Effector memory CD4-positive, alpha-beta T cell (primary cell): ENCODE measurements at places on chromosomes 12 and 14.

DNA sequence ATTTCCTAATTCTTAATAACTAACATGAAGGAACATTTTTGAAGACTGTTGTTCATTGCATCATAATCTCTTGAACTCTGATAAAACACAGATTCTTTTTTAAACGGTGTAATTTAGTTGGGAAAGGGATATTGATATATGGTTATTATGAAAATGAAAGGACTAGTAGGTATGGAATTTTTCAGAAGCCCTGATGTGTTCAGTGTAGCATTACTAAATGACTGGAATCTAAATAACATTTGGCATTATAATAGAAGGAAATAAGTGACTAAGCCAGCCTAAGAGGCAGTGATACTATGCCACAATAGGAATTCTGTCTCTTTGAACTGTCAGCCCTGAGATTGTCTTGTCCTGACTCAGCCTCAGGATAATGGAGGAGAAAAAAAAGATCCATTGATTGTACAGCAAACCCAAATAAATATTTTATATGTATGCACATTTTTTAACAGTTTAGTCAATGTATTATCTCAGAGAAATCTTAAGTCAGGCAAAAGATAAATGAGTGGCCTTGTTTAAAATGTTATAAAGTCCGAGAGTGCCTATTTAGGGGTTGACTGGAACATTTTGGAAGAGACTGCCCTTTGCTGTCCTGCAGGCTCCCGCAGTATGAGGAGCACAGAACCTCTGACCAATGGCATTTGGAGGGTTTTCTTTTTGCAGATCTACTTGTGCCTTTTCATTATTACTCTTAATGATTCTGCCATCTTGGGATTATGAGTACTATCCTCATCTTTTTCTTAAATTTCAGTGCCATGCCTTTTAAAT lies 271.2 kb downstream of the EGLN3 start:
- no peak for DNase-seq

- no peak for DNase-seq
Measured at GRCh38 chr14:92005019-92005418, 34.8 kb downstream of the TRIP11 start.

GRCh38 chr14:22332686-22333421 lies 256.2 kb downstream of the DAD1 start:
- DNase-seq: no peak

DNA sequence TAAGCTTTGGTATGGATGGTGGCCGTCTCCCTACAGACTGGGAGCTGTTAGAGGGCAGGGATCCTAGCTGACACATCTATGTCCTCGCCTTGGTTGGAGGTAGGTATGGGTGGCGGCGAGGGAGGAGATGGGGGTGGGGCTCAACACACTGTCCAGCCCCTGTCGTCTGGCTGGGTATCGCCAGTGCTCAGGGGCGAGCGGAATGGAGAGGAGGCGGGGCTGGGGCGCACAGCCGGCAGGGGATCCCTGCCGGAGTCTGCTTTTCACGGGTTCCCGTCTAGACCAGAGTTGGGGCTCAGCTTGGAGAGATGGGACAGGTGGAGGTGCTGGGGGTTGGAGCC lies 16.1 kb downstream of the TAMALIN start:
- no peak for DNase-seq

DNA sequence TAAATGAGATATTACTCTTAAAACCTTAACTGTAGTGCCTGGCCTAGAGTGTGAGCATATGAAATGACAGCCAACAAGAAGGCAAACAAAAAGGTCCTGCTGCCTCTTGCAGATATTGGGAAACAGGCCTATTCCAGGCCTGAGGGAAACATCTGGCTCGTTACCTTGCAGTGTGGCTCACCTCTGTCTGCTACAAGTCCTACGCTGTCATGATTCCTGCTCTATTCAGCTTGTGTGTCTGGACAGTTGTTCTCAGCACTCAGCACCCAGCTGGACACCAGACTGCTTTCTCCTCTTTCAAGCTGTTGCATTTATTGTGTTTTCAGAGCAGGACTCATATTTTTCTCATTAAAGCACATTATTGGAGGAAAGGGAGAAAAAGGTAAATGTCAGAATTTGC lies 113.5 kb downstream of the TMTC2 start:
- no peak for DNase-seq

- no peak for DNase-seq
Measured at GRCh38 chr12:131112700-131113290, 159.1 kb downstream of the ADGRD1 start.

DNA sequence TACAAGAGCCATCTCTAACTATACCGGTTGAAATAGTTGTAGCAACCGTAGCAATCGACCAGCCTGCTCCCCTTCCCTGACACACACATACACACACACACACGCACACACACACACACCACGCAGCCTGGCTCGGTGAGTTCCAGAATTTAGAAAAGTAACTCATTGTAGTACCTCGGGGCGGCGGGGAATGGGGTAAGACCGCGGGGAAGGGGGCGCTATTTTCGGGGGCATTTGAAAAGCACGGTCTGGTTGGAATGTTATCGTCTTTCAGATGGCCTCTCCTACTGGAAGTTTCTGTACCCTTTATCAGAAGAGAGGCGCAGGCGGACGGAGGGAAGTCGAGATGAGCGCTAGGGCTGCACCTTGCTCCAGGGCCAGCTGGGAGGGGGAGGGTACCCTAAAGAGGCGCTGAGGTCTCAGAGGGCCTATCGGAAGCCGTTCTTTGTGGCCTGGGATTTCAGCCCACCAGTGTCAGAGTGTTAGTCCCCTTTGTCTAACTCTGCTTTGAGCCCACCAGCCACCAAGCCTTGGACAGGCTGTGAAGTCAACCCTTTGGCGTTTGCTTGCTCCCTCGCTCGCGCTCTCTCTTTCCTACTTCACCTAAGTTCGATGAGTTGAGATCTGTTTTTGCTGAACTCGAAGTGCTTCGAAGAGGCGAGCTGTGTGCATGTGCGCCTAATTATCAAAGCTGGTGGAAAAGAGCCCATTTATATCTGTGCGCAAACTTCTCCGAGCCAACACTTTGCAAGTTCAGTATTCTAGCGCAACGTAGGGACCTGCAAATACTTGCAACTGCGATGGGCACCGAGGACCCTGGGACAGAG lies 837 bp downstream of the COL2A1 start:
- DNase-seq: no peak

DNA sequence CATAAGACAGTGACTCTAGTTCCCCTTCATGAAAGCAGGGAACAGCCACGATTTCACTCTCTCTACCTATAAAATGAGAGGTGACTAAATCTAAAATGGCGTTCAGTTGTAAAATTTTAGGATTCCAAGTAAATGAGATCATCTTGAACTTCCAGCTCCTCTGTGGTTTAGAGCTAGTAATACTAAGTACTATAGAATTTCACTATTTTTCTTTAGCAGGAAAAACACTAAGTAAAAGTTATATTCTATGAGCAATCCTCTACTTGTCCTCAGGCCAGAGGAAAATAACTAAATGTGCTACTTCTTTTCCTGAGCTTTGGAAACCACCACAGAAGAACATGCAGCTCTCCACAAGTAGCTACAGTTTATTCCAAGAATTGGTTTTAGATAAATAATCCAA lies 55.6 kb downstream of the NIN start:
- DNase-seq: no peak

- no peak for DNase-seq
Measured at GRCh38 chr12:90922145-90922627, 32.8 kb downstream of the CCER1 start.

DNA sequence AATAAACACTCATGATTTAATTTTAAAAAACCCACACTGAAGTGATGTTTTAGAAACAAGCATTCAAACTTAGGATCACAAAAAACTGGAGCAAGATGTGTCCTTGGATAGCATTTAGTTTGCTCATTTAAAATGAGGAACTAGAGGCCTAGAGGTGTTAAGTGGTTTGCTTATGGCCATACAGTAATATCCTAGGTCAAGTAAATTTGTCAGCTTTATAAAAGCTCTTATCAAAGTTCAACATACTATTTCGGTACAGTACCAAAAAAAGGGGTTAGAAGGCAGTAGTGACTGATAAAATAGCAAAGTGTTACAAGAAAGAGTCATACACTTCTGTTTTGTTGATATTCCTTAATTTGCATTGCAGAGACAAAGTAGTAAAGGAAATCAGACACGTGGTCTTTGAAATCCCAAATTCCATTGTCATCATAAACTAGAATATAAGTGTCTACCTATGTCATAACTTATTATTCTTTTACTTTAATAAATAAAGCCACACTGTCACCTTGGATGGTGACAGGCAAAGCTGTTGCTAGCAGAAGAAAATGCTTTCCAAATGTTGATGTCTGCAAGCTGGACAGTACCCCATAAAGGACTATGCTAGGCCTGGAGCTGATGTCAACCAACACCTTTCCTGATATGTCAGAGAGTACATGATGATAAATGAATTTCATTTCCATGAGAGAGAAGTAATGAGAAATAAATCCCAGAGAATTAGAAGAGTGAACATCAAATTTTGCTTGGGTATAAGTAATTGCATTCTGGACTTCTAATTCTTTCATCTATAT lies 17.6 kb upstream of the SRP54 start:
- no peak for DNase-seq

DNA sequence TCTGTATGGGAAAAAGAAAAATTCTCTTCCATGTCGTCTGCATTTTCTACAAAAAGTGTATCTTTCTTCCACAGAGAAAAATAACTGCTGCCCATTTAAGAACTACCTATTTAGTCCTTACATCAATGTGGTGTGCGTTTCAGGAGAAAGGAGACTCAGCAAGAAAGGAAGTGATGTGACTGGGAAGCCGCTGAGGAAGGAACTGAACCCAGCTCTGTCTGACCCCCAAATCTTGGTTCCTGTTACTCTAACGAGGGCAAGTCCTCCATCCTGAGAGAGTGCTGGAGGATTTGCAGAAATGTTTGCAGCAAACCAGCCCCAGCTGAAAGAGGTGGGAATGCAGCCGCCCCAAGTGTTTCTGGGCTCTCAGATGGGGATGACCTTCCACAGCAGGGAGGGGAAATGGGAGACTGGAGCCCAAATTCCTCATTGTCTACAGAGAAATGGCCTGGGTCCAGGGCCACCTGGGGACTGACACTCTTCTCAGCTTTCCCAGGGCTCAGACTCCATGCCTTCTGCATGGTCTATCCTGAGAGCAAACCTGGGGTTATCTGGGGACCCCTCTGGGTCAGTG lies 6.7 kb upstream of the MLEC start:
- no peak for DNase-seq

- no peak for DNase-seq
Measured at GRCh38 chr12:108685469-108686260, 45.7 kb downstream of the CORO1C start.

GRCh38 chr14:104206281-104206904 lies 68.0 kb downstream of the KIF26A start:
- no peak for DNase-seq

DNA sequence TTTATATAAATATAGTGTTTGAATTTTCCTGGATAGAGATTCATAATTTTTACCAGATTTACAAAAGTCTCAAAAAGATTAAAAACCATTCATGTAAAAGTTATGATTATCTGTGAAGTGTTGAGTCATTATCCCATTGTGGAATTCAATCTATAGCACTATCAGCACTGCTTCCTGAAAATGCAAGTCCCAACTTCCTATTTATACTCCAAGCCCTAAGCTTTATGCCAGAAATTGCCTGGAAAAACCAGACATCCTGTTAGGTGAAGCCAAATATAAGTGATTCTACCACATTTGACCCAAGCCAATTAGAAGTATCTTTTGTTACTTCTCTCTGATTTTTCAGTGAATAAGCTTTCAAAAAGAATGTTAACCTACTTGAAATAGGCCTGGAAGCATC lies 129.1 kb downstream of the GPR135 start:
- no peak for DNase-seq

DNA sequence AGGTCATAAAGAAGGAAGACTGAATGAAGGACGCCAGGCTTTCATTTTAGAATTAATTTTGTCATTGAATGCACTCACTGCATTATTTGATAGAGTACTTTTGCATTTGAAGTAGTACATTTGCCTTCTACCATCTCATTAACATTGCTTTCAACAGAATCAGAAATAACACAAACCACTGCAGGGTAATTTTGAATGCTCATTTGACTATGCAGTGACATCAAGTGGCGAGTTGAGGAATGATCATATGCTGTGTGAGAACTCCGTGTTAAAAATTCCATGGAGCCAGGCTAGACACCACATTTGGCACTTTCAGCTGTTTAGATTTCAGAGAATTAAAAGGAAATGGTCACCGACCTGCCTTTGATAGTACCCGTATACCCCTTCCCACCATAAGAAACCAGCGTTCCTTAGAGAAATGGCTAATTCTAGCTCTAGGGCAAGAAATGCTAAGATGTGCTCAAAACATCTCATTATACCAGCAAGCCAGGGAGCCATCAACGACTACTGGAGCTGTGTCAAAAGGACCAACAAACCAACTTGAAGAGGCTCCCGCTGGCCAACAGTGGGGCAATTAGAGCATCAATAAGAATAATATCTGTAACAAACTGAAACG lies 16.5 kb downstream of the HEBP1 start:
- no peak for DNase-seq

GRCh38 chr14:67765192-67765834 lies 51.1 kb downstream of the ZFYVE26 start:
- no peak for DNase-seq

GRCh38 chr14:95037273-95037672 lies 120.1 kb downstream of the DICER1 start:
- DNase-seq: no peak

- DNase-seq: no peak
Measured at GRCh38 chr12:68977335-68977734, 44.4 kb upstream of the CPM start.

DNA sequence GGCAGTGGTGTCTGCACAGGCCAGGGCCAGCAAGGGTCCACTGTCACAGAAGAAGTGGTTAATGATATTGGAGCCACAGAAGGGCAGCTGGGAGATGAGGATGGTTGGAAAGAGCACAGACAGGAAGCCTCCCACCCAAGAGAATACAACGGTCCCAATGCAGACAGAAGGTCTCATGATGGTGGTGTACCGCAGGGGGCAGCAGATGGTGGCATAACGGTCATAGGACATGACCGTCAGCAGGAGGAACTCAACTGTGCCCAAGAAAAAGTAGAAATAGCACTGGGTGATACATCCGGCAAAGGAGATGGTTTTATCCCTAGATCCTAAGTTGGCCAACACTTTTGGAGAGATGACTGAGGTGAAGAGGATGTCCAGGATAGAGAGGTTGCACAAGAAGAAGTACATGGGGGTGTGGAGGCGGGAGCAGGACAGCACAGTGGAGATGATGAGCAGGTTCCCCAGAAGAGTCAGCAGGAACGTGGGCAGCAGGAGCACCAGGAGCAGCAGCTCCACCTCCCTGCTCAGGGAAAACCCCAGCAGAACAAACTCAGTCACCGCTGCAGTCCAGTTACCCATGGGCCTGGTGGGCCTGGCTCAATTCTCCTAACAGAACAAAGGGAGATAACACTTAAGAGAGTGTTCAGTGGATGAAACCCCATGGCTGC lies 9.8 kb downstream of the OR6J1 start:
- DNase-seq: no peak

DNA sequence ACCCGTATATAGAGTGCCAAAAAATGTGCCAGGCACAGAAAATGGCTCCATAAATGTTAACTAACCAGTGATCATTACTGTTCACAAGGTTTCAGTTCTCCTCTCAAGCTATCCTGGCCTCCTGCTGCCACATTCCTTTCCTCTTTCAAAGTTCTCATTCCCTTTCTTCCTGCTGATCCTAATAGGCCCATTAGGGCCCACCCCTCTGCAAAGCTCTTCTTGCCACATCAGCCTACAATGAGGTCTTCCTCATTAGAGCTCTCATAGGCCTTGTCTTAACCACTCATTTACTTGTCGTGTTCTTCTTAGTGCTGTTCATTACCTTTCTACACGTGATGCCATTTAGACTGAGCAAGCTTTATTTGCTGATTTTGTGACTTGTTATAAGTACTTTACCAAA lies 40.5 kb downstream of the RPS29 start:
- no peak for DNase-seq

GRCh38 chr14:51507511-51507905 lies 144.2 kb upstream of the FRMD6 start:
- DNase-seq: no peak

GRCh38 chr12:110649341-110649847 lies 35.5 kb downstream of the TCTN1 start:
- no peak for DNase-seq
